ENCODE measurements at places on chromosomes 12 and 14.

GRCh38 chr14:51869411-51870100, 9.1 kb downstream of the GNG2 start:
- no peaks in the 10 kb centered on the region for H3K36me3 ChIP-seq
- no peak overlapping the region for H3K4me3 ChIP-seq
- peak overlapping the region; percentile 12 for H3K27ac ChIP-seq
- no peak for DNase-seq
- H3K4me1 ChIP-seq, result peaks cover 17% of the 10 kb centered on the region

DNA sequence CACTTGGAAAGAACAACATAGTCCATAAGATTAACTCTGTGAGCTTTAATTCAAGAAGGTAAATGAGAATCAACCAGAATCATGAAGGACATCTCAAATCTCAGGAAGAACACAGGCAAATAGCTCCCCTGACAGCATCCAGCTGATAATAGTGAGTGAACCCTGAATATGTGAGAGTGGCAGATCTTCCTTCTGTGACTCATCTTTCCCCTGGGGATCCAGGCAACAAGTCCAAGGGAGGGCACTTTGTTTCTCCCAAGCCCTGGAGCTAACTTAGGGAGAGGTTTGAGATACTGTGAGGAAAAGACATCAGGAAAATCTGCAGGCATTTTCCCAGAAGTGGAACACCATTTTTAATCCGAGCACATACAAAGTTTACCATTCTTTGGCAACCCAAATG, 763.9 kb upstream of the MGAT4C start:
- no peak for DNase-seq
- no peaks in the 10 kb centered on the region for H3K4me1 ChIP-seq
- H3K27me3 ChIP-seq, result peaks cover 4% of the 10 kb centered on the region
- H3K4me3 ChIP-seq, result no peak overlapping the region

GRCh38 chr12:98819821-98820404, 174.8 kb downstream of the APAF1 start:
- peaks cover 4% of the 10 kb centered on the region for H3K27me3 ChIP-seq
- no peak overlapping the region for H3K4me3 ChIP-seq
- no peaks in the 10 kb centered on the region for H3K36me3 ChIP-seq
- no peak for DNase-seq
- peaks cover 32% of the 10 kb centered on the region for H3K4me1 ChIP-seq

DNA sequence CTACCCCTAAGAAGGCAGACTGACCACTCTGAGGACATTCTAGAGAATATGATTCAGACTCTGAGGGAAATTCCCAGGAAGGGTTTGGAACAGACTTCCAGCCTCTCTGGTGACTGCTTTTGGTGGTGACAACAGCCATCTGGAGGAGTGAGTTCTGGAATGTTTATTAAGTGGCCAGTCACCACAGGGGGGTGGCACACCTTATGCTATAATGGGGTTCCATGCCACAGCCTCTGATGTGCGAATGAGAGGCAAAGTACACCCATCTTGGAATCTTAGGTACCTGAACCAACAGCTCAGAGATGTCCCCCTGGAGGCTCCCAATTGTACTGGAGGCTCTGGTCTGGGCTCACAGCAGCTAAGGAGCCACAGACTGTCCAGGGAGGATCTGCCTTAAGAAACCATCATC, 9.5 kb upstream of the TINF2 start:
- peaks cover 14% of the 10 kb centered on the region for H3K27me3 ChIP-seq
- H3K4me1 ChIP-seq, result no peaks in the 10 kb centered on the region
- H3K27ac ChIP-seq, result no peak overlapping the region
- no peaks in the 10 kb centered on the region for H3K36me3 ChIP-seq
- H3K4me3 ChIP-seq, result no peak overlapping the region

GRCh38 chr12:2027351-2027750, 23.1 kb upstream of the DCP1B start:
- H3K27ac ChIP-seq, result no peak overlapping the region
- DNase-seq, result no peak
- no peaks in the 10 kb centered on the region for H3K36me3 ChIP-seq

- H3K4me3 ChIP-seq, result no peak overlapping the region
- no peak for DNase-seq
- no peak overlapping the region for H3K27ac ChIP-seq
- H3K4me1 ChIP-seq, result no peaks in the 10 kb centered on the region
These were observed 143.9 kb upstream of the FUT8 start for GRCh38 chr14:65268594-65268993.

DNA sequence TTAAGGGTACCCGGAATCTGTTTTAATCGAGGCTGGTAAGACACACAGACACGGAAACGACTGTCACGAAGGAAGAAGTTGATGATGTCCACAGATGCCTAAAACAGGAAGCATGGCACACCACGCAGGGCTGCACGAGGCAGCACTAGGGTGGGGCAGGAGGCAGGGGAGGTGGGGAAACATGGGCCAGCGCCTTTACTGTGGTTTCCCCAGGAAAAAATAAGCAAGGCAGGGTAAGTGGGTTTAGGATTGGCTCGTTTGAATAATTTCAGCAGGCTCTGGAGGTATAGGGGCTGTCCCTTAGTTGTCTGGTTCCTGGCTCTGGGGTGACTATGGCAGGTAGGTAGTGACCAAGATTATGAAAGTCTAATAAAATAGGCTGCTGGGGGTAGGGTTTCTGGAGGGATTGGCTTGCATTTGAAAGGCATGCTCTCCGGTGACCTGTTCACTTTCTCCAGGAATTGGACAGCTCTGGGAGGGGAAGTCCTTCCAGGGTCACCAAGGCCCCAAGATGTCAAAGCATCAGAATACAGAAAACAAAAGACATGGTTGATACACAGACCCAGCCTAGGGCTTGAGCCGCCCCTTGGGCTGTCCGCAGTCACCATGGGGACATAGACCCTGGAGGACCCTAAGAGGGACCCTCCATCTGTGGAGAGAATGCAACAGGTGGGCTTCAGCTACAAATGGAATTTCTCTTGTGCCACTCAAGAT, 35.3 kb downstream of the MAP1LC3B2 start:
- no peaks in the 10 kb centered on the region for H3K36me3 ChIP-seq
- DNase-seq, result no peak
- peaks cover 13% of the 10 kb centered on the region for H3K27me3 ChIP-seq
- H3K27ac ChIP-seq, result no peak overlapping the region

- no peak for DNase-seq
- no peak overlapping the region for H3K27ac ChIP-seq
- H3K27me3 ChIP-seq, result no peaks in the 10 kb centered on the region
- H3K4me3 ChIP-seq, result no peak overlapping the region
- H3K36me3 ChIP-seq, result no peaks in the 10 kb centered on the region
These were observed 135.7 kb downstream of the PLXNC1 start for GRCh38 chr12:94284046-94284445.

- H3K4me1 ChIP-seq, result peaks cover 58% of the 10 kb centered on the region
- H3K4me3 ChIP-seq, result peak overlapping the region; percentile 94
- no peaks in the 10 kb centered on the region for H3K27me3 ChIP-seq
- peaks cover 19% of the 10 kb centered on the region for H3K36me3 ChIP-seq
- peak overlapping the region; percentile 100 for H3K27ac ChIP-seq
These were observed 3.3 kb downstream of the LRIG3 start for GRCh38 chr12:58916921-58917511.

GRCh38 chr12:64269161-64269560, 47.1 kb upstream of the KICS2 start:
- no peak overlapping the region for H3K4me3 ChIP-seq
- no peak for DNase-seq
- no peak overlapping the region for H3K27ac ChIP-seq
- no peaks in the 10 kb centered on the region for H3K27me3 ChIP-seq
- H3K4me1 ChIP-seq, result no peaks in the 10 kb centered on the region

DNA sequence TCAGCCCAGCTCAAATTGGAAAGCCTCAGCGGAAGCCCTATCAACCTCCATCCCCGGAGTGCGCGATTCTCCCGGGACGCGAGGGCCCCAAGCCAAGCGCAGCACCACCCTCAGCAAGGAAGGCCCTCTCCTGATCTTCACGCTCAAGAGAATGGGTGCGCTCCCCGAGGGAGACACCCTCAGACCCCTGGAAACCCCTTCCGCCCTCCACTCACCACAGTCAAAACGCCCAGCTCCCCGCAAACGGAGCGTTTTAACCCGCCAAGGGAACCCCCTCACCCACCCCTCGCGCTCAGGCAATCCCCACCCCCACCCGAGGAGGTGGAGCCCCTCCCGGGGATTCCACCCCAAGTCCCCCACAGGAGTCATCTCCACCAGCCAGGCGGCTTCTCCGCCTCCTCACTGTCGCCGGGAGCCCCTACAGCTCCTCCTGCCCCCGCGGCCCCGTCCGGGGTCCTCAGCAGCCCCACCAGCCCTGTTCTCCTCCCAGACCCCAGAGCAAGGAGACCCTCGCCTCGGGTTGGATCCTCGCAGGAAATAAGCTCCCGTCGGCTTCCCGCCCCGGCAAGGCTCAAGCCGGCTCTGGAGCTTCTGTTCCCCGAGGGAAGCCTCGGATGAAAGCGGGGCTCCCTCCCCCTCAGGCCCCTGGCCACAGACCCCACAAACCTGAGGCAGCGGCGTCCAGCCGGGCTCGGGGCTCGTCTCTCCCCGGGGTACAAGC, 507 bp downstream of the BAZ2A start:
- DNase-seq, result peak; percentile 41
- no peaks in the 10 kb centered on the region for H3K27me3 ChIP-seq
- H3K4me1 ChIP-seq, result peaks cover 77% of the 10 kb centered on the region
- H3K27ac ChIP-seq, result peak overlapping the region; percentile 86
- peaks cover 17% of the 10 kb centered on the region for H3K36me3 ChIP-seq
- H3K4me3 ChIP-seq, result peak overlapping the region; percentile 96

DNA sequence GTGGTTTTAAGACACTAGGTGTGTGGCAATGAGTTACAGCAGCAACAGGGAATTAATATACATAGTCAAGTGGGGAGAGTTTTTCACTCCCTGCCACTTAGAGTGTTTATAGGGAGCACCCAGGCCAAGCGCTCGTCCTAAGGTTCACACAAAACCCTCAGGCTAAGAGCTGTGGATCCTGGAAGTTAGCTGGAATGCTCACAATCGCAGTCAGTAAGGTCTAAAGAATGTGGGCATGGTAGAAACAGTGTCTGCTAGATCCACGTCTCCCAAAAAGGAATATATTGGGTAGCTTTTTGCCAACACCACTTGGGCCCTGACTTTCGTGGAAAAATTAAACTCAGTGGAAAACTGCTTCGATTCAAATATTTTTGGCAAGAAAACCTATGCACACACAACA, 36.6 kb downstream of the STAB2 start:
- peaks cover 13% of the 10 kb centered on the region for H3K27me3 ChIP-seq
- no peak for DNase-seq
- H3K27ac ChIP-seq, result no peak overlapping the region

- peaks cover 59% of the 10 kb centered on the region for H3K36me3 ChIP-seq
- H3K27ac ChIP-seq, result peak overlapping the region; percentile 87
- H3K4me1 ChIP-seq, result peaks cover 33% of the 10 kb centered on the region
- peaks cover 4% of the 10 kb centered on the region for H3K27me3 ChIP-seq
- DNase-seq, result no peak
- H3K4me3 ChIP-seq, result no peak overlapping the region
These were observed 19.1 kb upstream of the AMN start for GRCh38 chr14:102903248-102903888.

- no peak for DNase-seq
- H3K4me3 ChIP-seq, result no peak overlapping the region
- H3K27ac ChIP-seq, result no peak overlapping the region
- H3K36me3 ChIP-seq, result peaks cover 27% of the 10 kb centered on the region
- no peaks in the 10 kb centered on the region for H3K27me3 ChIP-seq
- peaks cover 61% of the 10 kb centered on the region for H3K4me1 ChIP-seq
These were observed 30.7 kb downstream of the FOXN3 start for GRCh38 chr14:89386212-89386886.

DNA sequence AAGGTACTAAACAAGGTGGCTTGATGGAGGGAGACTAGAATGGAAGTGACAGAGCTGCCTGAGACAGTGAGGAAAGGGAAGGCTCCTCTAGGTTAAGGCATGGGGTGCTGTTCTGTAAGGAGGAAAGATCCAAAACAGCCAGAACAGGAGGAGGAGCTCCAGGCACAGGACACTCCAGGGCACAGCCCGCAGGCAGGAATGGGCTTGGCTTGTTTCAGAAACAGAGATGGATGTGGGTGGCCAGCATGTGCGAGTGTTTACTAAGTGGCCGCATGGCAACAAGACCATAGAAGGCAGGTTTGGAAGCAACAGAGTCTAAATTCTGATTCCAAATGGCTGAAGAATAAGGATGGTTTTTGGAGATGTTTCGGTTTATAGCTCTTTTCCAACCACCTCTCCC, 889.1 kb downstream of the AACS start:
- H3K27ac ChIP-seq, result no peak overlapping the region
- H3K27me3 ChIP-seq, result peaks cover 13% of the 10 kb centered on the region
- no peaks in the 10 kb centered on the region for H3K36me3 ChIP-seq
- H3K4me1 ChIP-seq, result no peaks in the 10 kb centered on the region

DNA sequence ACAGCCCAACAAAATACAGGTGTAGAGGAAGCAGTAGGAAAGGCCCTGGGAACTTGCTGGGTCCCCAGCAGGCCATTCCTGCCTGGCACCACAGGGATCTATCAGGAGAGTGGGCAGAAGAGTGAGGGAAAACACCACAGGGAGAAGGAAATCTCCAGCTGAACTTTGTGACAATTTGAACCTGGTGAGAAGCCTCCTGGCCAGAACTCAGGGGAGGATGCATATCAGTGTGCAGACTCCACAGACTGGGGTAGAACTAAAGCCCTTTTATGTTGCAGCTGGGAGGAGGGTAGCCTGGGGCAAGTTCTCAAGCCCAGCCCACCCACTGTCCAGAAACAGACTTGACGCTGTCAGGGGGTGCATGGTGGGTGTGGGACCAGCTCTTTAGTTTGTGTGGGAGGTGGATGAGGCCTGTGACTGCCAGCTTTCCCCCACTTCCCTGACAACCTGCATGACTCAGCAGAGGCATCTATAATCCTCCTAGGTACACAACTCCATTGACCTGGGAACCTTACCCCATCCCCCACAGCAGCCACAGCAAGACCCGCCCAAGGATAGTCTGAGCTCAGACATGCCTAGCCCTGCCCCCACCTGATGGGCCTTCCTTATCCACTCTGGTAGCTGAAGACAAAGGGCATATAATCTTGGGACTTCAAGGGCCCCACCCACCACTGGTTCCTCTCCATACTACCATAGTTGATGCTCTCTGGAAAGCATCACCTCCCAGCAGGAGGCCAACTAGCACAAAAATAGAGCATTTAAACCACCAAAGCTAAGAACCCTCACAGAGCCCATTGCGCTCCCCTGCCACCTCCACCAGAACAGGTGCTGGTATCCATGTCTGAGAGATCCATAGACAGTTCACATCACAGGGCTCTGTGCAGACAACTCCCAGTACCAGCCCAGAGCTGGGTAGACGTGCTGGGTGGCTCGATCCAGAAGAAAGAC, 28.9 kb downstream of the PNN start:
- DNase-seq, result no peak
- H3K27me3 ChIP-seq, result no peaks in the 10 kb centered on the region
- peaks cover 11% of the 10 kb centered on the region for H3K4me1 ChIP-seq
- no peaks in the 10 kb centered on the region for H3K36me3 ChIP-seq
- H3K4me3 ChIP-seq, result no peak overlapping the region
- H3K27ac ChIP-seq, result peak overlapping the region; percentile 88

- H3K36me3 ChIP-seq, result no peaks in the 10 kb centered on the region
- no peaks in the 10 kb centered on the region for H3K4me1 ChIP-seq
- DNase-seq, result no peak
- peaks cover 6% of the 10 kb centered on the region for H3K27me3 ChIP-seq
- no peak overlapping the region for H3K4me3 ChIP-seq
- H3K27ac ChIP-seq, result no peak overlapping the region
These were observed 82.2 kb downstream of the PTPRO start for GRCh38 chr12:15404485-15404884.

- H3K4me3 ChIP-seq, result peak overlapping the region; percentile 96
- peak; percentile 53 for DNase-seq
- peaks cover 4% of the 10 kb centered on the region for H3K27me3 ChIP-seq
- H3K4me1 ChIP-seq, result peaks cover 56% of the 10 kb centered on the region
- peak overlapping the region; percentile 99 for H3K27ac ChIP-seq
These were observed 1.1 kb upstream of the YY1 start for GRCh38 chr14:100237735-100238418.

Data from nephron progenitor cell (in vitro differentiated cells).